ENCODE measurements at places on chromosomes 2 and 18.

GRCh38 chr18:76935722-76936337 is 113.5 kb downstream of the ZNF236 start:
- DNase-seq = no peak

- DNase-seq = no peak
These were observed 350.5 kb upstream of the ETAA1 start for GRCh38 chr2:67046591-67046990.

GRCh38 chr2:54260241-54260595 is 4.2 kb upstream of the TSPYL6 start:
- DNase-seq = no peak

GRCh38 chr18:2569338-2570207 is 1.7 kb downstream of the METTL4 start:
- no peak for DNase-seq

- DNase-seq = no peak
These were observed 416.7 kb downstream of the MTX2 start for GRCh38 chr2:176685908-176686307.

DNA sequence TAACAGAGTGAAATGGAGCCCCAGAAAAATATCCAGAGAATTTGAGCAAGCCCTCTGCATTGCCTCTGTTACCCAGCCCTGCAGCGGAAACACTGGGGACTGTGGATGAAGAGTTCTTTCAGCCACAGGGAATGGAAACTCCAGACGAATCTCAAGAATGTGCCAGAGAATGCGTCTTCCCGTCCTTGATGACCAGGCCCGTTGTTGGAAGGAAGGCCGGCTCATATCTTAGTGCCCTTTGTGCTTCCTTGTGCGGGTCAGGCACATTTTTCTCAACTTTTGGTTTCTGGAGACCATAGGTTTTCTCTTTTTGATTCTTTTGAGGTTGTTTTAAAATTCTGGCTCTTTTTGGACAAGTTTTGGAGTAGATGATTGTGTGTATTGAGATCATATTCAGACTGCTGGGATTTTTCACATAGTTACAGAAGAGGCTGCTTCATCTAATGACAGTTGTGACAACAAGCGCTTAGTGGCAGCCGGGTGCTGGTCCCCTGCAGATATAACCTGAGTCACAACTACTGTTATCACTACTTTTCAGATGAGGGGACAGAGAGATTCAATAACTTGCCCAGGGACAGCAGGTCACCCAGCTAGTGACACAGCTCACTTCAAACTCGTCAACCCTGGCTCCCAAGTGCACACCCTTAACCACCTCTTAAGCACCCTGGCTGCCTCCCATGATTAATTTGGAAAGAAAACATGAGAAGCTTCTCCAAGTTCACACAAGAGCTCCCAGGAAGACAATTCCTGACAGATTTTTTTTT is 15.7 kb downstream of the MAL start:
- DNase-seq = no peak

DNA sequence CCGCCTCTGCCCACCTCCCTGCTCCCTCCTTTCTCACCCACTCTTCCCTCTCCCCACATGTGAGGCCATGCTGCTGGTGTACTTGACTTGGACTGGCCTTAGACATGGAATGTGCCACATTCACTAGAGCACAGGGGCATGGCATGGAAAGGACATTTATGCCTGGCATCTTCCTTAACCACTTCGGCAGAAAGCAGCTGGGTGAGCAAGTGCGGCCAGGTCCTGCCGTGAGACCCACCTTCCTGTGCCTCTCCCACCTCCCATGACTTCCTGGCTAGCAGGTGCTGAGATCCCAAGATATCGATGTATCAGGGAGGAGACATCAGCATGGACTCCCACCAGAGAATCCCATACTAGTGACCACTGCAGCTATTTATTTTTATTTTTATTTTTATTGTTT is 13.0 kb downstream of the GPR55 start:
- no peak for DNase-seq

All from effector memory CD4-positive, alpha-beta T cell (primary cell).